ENCODE measurements at places on chromosomes 1 and 21.

DNA sequence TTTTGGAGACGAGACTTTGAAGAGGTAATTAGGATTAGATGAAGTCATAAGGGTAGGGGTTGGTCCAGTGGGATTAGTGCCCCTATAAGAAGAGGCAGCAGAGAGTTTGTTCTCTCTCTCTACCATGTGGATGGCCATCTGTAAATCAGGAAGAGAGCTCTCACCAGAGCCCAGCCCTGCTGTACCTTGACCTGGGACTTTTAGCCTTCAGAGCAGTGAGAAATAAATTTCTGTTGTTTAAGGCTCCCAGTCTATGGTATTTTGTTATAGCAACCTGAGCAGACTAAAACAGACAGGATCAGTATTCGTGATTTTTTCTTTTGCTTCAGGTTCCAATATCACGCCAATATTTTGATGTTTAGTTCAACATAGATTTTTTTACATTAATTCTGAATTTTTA, 30.0 kb downstream of the TBX15 start:
- DNase-seq = no peak

GRCh38 chr1:229471175-229471574, 37.0 kb downstream of the NUP133 start:
- DNase-seq = no peak

GRCh38 chr1:110890474-110891196, 17.7 kb downstream of the CD53 start:
- DNase-seq = no peak

- DNase-seq = no peak
Measured at GRCh38 chr1:8767006-8767405, 50.4 kb downstream of the RERE start.

DNA sequence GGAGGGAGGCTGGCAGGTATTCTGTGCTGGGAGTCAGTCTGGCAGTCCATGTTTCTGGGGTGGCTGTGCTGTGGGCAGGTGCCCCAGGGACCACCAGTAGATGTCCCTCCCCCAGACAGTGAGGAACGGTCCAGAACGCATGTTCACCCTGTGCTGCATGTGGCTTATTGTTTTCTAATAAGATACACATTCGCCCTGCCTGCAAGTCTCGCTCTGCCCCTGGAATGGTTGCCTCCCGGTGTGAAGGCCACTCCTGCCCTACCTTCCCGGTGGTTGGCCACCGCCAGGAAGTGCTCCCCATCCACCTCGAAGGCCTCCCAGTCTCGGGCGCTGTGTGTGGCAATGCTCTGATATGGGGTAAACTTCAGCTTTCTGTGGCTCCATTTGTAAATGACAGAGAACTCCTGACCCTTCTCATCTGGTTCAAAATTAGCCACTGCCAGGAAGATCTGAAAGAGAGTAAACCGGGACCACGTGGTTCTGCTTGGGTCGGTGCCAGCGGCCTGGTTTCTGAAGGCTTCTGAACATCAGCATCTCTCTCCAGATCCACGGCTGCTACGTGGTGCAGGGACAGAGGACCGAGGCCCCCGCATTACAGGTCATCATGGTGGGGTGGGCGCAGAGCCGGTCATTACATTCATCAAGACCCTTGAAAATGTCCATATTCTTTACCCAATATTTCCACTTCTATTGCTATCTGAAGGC, 14.5 kb downstream of the KRTAP10-1 start:
- DNase-seq = no peak

- no peak for DNase-seq
Measured at GRCh38 chr1:53182716-53183094, 13.9 kb upstream of the CPT2 start.

DNA sequence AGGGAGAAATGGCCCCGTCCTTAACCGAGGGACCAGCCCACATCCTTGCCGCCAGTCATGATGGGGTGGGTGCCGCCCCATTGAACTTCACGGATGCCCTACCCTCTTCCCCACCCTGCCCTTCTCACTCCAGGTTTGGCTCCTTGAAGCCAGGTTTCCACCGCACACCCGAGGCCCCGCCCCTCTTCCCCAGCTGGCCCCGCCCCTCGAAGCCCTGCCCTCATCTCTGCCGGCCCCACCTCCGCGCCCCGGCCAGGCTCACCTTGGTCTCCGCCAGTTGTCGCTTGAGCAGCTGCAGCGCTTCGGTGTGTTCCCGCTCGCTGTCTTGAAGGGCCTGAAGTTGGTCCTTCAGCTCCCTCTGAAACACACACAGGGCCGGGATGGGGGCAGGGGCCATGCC, 16.6 kb downstream of the TRIM62 start:
- DNase-seq = no peak

DNA sequence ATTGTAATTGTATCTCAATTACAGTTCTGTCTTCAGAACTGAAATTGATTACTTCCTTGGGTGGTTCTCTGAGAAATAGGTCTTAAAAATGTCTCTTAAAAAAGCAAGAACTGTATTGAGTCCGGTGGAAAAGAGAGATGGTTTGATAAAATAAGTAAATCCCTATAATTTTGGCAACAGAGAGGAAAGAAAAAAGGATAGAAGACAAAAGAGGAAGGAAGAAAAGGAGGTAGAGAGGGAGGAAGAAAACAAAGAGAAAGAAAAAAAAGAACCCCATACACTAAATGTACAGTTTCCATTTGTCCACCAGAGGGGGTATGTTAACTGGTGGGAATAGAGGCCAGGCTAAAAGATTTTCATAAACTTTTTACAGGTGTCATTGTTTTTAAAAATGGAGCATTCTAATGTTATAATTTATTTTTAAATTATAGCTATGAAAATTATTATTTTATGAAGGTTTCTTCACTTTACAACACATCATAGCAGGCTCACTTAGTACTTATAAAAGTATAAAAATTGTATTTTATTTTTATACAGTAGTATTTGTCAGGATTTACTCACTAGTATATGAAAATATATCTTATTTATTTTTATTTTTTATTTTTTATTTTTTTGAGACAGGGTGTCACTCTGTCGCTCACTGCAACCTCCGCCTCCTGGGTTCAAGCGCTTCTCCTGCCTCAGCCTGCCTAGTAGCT, 2.1 kb upstream of the UBE2T start:
- no peak for DNase-seq

DNA sequence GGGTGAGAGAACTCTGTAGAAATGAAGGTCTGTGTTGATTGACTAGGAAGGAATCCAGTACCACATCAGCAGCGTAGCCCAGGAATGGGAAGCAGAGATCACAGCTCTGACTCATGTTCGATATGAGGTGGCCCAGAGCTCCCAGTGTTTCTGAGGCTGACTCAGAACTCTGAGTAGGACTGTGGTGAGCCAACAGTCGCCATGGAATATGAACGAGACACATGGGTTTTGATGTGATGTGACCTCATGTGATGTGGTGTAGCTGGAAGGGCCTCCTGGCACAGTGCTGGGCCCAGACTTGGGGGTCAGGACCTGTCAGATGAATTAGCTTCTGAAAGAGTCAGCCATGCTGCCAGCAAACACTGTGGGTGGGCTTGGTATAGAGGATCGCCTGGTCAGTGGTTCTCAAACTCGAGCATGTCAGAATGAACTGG, 237.0 kb downstream of the MRPL39 start:
- DNase-seq = peak; percentile 71

GRCh38 chr1:13731897-13732296, 31.9 kb downstream of the PRDM2 start:
- no peak for DNase-seq

- no peak for DNase-seq
Measured at GRCh38 chr1:225866061-225866837, 15.9 kb downstream of the TMEM63A start.

- no peak for DNase-seq
Measured at GRCh38 chr1:29513357-29513756, 277.0 kb downstream of the PTPRU start.

Data from AG09319 (cell line).